Stimulated activated CD8-positive, alpha-beta memory T cell treated with anti-CD3 and anti-CD28 coated beads, Interleukin-4, amount 100 ng/mL, for 4 hours (primary cell): ENCODE measurements at places on chromosomes 13 and 19.

GRCh38 chr13:26184791-26185250 is 37.3 kb downstream of the RNF6 start:
- DNase-seq: peak; percentile 37

- no peak for DNase-seq
These were observed 413.4 kb downstream of the ZNF536 start for GRCh38 chr19:30785458-30786137.

DNA sequence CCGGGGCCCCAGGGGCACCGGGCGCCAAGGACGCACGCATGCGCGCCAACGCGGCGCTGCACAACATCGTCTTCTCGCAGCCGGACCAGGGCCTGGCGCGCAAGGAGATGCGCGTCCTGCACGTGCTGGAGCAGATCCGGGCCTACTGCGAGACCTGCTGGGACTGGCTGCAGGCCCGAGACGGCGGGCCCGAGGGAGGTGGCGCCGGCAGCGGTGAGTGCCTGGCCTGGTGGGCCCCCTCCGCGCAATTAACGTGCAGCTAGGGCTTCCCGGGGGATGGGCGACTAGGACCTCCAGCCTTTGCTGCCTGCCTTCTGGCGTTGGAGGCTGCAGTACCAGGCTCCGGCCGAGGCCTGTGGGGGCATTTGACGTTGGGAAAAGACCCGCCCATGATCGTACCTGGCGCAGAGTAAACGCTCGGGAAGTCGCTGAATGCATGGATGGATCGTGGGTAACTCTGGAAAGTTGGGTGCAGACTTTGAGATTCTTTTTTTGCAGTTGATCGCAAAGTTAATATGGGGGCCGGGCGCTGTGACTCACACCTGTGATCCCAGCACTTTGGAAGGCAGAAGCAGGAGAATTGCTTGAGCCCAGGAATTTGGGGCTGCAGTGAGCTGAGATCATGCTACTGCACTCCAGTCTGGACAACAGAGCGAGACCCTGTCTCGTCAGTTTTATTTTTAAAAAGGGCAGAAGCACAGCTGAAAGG is 7.3 kb downstream of the APC2 start:
- DNase-seq: no peak

GRCh38 chr13:59038824-59039223 is 1124.9 kb downstream of the DIAPH3 start:
- DNase-seq: no peak

DNA sequence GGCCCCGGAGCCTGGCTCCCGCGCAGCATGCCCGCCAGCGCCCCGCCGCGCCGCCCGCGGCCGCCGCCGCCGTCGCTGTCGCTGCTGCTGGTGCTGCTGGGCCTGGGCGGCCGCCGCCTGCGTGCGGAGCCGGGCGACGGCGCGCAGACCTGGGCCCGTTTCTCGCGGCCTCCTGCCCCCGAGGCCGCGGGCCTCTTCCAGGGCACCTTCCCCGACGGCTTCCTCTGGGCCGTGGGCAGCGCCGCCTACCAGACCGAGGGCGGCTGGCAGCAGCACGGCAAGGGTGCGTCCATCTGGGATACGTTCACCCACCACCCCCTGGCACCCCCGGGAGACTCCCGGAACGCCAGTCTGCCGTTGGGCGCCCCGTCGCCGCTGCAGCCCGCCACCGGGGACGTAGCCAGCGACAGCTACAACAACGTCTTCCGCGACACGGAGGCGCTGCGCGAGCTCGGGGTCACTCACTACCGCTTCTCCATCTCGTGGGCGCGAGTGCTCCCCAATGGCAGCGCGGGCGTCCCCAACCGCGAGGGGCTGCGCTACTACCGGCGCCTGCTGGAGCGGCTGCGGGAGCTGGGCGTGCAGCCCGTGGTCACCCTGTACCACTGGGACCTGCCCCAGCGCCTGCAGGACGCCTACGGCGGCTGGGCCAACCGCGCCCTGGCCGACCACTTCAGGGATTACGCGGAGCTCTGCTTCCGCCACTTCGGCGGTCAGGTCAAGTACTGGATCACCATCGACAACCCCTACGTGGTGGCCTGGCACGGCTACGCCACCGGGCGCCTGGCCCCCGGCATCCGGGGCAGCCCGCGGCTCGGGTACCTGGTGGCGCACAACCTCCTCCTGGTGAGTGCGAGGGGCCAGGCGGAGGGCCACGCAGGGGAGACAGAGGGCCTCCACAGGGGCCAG is at the start of gene KL:
KL (plus strand) TSS at position 10 of the 909 bp plus-strand sequence; CDS start at position 28, 18 bp downstream.
- DNase-seq: no peak

DNA sequence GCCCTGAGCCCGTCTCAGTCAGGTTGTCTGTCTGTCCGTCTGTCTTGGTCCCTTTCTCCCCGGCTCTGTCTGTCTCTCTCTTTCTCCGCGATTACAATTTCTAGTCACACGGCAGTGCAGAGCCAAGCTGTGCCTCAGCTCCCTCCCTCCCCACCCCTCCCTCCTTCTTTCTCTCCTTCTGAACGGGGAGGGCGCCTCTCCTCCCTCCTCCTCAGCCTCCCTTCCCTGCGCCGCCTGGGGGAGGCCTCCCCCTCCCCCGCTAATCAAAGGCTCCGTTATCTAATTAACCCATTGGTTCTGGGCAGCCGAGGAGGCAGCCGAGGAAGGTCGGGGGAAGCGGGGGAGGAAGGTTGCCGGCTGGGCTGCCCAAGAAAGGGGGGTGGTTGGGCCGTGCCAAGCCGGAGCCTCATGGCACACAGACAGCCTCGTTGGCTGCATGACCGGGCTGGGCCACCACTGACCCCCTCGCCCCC is 16.5 kb downstream of the LRRC4B start:
- no peak for DNase-seq

DNA sequence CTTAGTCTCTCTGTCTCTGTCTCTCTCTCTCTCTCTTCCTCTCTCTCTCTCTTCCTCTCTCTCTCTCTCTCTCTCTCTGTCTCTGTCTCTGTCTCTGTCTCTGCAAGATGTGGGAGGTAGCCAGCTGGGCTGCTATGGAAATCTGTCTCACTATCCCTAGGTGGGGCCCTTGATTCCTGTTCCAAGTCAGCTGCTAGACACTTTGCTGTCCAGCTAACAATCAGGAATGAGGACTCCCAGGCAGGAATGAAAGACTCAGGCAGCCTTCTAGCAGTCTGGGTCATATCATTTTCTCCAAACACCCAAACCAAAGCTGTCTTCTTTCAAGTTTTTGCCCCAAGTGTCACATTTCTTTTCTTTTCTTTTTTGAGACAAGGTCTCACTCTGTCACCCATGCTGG is 23.2 kb downstream of the CATSPERD start:
- DNase-seq: no peak

DNA sequence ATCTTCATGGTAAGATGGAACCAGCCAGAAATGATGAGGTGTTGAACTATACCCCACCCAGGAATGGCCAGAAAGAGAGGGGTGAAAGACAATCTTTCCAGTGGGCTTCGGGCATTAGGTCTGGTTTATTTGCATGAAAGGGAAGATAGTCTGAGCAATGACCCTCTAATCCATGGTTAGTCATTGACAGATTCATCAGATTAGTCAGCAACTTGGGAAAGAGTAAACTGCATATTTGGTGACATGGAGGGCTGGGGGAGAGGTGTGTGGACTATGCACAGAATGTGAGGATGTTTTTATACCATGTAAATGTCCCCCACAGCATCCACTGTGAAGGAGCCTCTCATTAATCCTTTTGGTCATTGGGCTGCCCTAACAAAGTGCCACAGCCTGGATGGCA is 30.1 kb upstream of the USP12 start:
- no peak for DNase-seq

GRCh38 chr19:13098277-13099072 is 4.2 kb downstream of the LYL1 start:
- DNase-seq: no peak

DNA sequence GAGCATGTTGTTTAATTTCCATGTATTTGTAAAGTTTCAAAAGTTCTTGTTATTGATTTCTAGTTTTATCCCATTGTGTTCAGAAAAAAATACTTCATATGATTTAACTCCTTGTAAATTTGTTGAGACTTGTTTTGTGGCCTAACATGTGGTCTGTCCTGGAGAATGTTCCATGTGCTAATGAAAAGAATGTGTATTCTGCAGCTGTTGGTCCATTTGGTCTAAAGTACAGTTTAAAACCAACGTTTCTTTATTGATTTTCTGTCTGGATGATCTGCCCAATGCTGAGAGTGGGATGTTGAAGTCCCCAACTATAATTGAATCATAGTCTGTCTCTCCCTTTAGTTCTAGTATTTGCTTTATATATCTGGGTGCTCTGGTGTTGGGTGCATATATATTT is 34.9 kb upstream of the TPP2 start:
- no peak for DNase-seq

GRCh38 chr13:46192412-46192811 is 10.4 kb upstream of the LCP1 start:
- no peak for DNase-seq

DNA sequence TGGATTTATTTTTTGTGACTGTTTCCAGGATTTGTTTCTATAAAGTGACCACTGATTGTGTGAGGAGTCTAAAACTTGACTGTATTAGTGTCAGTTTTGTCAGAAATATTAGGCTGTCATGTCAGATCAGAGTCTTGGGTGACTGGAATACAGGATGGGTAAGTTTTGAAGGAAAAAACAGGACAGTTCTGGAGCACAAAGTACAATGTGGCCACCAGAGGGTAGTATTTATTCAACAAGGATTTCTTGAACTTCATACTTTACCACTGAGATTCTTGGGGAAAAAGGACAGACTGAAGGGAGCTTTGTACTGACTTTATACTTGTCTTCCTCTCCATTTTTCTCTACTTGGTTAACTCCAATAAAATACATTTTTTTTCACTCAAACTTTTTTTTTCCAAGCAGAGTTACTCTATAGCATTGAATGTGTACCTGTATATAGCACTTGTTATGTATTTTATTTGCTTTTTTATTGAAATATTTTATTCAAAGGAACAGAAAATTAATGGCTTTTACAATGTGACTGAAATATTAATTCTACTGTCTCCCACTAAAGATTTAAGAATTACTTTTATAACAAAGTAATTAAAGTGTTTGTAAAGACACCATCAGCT is 51.1 kb downstream of the LMO7 start:
- no peak for DNase-seq

DNA sequence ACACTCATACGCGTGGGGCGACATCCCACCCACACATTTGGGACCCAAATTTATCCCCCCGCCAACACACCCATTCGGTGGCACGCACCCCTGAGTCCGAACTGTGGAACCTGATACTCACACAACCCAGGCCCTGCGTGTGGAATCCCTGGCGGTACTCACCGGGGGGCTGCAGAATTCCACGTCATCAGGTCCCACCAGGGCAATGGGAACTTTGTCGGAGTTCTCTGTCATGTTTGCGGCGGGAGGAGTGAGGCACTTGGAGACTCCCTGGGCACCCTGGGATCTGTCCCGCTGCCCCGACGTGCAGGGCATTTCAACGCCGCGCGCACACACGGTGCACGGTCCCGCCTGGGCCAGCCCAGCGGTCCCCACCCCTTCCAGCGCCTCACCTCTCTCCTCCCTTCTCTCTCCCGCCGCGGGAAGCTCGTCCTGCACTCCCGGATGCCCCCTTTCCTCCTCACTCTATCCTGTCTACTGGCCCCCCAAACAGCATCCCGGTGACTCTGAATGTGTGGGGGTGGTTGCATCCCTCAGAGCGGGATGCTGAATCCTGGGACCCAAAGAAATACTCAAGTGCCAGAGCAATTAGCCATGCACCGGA is at the start of gene CNMD:
CNMD (minus strand) TSS at position 353 of the 604 bp plus-strand sequence; CDS start at position 234, 119 bp downstream.
- DNase-seq: no peak

GRCh38 chr13:31032528-31033113 is 100.2 kb downstream of the TEX26 start:
- no peak for DNase-seq

DNA sequence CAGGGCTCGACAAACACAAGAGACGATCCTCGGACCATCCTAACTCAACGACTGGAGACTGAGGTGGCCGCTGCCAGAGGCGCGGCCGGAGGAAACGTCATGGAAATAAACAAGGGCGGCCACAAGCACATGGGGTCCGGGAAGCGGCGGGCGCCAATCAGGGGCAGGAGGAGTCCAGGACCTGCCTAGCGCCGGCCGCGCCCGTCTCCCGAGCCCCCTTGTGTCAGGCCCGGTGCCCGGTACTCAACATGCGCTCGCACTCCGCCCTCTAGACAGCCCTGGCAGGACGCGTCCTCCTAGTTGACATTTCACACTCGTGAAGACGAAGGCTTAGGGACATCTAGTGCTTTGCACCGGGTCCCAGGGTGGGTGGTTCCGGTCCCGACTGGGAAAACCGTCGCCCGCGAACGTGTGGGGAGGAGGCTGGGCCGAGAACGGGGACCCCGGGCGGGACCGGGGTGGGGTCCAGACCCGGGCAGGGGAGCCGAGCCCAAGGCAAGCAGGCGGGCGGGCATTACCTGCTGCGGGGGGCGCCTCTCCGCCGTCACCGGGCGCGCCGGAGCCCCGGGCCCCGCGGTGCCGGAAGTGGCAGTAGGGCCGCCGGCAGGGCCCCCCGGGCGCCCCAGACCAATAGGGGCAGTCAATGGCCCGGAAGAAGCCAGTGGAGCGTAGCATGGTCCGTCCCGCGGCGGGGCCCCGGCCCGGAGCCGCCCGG is 442 bp downstream of the REXO1 start:
- no peak for DNase-seq

- no peak for DNase-seq
These were observed 19.9 kb downstream of the ONECUT3 start for GRCh38 chr19:1773184-1773583.

DNA sequence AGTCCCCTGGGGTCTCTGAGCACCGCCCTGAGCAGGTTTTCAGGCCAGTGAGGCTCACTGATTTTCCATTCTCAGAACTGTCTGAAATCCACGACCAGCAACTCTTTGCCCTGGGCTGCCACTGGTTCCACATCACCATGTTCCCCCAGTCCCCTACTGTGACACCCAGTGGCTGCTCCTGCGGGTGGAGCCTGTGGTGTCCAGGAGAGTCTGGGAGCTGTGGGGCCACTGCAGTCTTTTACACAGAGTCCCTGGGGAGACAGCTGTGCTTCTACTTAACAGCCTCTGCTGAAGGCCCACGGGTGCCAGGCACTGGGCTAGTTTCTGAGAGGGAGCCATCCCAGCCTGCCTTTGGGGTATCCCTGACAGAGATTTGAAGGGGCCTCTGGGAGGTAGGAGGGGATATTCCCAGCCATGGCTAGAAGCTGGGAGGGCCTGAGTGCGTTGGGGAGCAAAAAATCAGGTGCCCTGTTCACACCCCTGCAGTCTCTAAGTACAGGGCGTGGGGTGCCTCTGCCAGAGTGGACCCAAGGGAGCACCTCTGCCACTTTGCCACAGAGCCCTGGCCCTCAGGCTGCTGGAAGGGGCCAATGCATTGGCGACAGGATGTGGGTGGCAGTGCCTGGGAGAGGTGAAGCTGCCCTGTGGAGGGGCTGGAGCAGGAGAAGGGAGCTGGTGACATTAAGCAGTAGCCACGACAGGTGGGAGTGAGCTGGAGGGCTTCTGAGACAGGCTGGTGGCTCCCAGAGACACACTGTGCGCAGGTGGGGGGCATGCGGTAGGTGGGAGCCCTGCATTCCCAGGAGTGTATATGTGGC is 200.2 kb upstream of the ZNF536 start:
- no peak for DNase-seq

DNA sequence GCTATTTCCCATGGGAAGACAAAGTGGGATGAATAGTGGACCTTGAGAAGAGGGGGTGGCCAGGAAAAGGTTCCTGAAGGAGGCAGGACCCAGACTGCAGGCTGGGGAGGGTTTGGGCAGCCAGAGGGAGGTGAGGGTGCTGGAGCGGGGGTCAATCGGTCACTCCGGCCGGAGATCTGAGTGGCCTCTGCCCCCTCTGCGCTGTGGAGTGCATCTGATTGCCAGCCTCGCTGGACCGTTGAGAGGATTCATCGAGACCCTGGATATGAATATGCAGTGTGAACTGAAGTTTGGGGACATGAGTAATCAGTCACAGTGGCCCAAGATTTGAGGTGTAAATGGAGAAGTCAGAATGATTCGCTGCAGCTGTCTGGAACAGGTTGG is 5.5 kb upstream of the ZNF580 start:
- DNase-seq: no peak

- DNase-seq: no peak
These were observed 113.2 kb downstream of the HSPH1 start for GRCh38 chr13:31048521-31048920.
